Stimulated activated CD8-positive, alpha-beta memory T cell treated with anti-CD3 and anti-CD28 coated beads, Interleukin-15, amount 100 ng/mL, for 24 hours (primary cell): ENCODE measurements at places on chromosomes 11 and 22.

DNA sequence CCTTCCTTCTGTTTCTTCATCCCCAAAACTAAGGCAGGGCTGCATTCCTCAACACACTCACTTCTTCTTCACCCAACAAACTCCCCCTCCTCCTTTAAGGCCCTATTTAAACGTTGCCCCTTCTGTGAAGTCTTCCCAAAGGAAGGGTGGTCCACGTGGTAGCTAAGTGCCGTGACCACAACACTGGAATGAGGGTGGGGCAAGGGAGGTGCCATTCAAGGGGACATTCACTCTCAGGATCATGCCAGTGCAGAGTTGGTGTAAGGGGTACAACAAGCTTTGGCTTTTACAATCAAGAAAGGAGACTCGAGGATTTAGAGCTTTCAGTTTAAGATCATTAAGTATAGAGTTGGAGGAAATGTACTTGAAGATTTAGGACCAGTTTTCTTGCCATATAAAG is 8.0 kb upstream of the MS4A10 start:
- no peak for DNase-seq

DNA sequence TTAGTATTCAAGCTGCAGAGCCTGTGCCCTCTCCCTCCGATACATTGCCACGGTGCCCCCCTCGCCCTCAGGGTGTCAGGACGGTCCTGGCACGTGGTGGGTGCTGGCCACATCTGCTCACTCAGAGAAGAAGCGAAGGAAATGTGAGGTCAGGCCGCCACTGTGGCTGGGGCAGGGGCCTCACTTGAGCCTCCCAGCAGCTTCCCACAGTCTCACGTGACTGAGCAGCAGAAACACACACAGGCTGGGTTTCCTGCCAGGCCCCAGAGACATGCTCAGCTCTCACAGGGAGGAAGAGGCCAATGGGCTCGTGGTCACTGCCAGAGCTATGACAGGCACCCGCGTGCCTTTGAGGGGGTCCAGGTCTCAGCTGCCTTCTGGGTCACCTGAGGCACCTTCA is 37.9 kb upstream of the PRR5 start:
- no peak for DNase-seq

DNA sequence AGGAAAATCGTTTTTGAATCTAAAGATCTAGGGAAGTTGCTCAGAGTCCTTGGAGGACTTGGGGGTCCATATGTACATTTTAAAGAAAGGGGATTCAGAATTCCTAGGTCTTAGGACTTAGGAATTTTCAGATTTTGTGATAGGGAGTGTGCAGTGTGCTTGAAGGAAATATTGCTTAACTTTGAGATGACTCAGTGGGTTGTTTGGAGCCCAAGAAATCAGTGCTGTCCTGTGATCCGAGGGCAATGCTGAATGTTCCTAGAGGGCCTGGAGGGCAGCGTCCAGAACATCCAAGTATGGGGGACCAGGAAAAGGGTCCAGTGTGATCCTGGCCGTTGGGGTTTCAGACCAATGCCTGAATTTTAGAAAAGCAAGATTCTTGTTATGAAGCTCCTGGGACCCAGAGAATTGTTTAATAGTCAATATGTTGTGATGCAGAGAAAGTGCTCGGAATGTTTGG is 3.1 kb upstream of the IGF2 start:
- DNase-seq, result no peak

- DNase-seq, result no peak
These were observed 101.8 kb downstream of the BCR start for GRCh38 chr22:23282089-23282501.

- DNase-seq, result no peak
These were observed 58.3 kb upstream of the C11orf87 start for GRCh38 chr11:109363682-109364081.

- no peak for DNase-seq
These were observed 128.2 kb downstream of the SHANK2 start for GRCh38 chr11:71124127-71124526.

DNA sequence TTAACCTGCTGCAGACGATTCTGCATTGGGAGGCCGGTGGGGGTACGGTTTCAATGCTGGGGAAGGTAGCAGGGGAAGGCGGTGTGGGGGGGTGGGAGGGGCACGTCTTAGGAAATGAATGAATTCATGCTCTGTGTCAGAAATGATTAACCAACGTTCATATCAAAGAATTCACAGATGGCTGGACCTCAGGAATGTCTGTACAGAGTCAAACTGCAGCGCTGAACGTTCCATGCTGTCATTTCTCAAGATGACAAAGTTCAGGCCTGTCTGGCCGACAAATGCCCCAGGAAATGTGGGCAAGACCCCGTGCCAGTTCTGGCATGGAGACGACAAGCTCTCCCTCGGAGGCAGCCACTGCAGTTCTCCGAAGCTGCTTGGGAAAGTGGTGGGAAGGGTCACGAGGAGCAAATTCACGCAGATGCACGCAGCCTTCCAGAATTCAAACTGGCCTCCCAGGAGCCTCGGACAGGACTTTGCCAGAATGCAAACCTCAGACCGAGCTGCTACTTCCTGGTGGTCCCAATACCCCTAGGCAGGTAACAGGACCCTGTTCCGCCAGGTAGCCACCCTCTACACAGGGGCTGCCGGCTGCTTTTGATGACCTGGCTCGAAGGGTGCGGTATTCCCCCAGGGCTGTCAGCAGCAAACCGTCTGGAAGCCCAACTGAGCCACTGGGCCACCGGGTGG is 81.5 kb downstream of the TRMU start:
- no peak for DNase-seq

DNA sequence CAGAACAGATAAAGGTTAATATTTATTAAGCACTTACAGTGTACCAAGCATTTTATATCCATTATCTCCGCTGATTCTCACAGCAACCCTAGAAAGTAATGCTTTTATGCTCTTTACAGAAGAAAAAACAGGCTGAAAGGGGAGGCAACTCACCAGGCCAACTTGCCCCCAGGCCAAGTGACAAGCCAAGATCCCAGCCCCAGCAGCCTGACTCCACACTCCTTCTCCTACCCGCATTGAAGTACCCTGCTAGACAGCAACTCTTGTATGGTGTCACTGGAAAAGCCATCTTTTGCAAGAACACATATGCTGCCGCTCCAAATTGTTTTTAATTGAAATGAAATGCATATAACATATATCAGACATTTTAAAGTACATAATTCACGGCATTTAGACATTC is 25.6 kb downstream of the SMCO4 start:
- DNase-seq, result no peak

DNA sequence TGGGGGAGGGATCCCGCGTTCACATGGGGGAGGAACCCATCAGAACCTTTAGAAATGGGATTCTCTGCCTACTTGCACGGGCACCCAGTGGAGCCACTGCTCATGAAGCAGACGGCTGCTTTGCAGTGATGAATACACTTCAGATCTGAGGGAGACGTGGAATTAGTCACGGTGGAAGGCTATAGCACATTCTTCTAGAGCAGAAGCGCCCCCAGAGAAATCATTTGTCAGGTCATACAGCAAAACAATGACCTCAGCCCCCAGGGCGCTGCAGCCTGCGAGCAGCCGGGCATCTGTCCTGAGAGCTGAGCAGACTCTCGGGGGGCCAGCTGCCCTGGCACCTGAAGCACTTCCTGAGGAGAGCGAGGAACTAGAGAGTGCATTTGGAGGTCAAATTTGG is 12.7 kb downstream of the TP53AIP1 start:
- no peak for DNase-seq

DNA sequence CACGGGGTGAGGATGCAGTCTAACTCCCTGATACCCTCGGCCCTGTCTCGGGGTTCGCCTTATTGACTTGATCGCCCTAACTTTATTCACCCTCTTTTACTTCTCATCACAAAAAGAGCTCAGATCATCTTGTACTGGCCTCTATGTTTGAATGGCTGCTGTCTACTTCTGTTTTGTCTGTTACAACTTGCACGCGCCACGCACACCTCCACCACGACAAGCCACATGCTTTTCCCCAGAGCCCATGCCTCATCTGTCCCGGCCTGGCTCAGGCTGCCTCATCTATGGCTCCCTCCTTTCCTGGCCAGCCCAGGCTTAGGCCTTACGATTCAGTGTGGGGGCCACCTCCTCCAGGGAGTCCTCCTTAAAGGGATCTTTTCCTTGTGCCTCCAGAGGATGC is 180.9 kb downstream of the EFCAB6 start:
- no peak for DNase-seq

- peak; percentile 37 for DNase-seq
These were observed 72.4 kb downstream of the ZNRF3 start for GRCh38 chr22:28955817-28956216.

- DNase-seq, result no peak
These were observed 25.9 kb upstream of the SMTN start for GRCh38 chr22:31055117-31055634.

GRCh38 chr22:19812910-19813309 is 41.8 kb downstream of the GNB1L start:
- no peak for DNase-seq

DNA sequence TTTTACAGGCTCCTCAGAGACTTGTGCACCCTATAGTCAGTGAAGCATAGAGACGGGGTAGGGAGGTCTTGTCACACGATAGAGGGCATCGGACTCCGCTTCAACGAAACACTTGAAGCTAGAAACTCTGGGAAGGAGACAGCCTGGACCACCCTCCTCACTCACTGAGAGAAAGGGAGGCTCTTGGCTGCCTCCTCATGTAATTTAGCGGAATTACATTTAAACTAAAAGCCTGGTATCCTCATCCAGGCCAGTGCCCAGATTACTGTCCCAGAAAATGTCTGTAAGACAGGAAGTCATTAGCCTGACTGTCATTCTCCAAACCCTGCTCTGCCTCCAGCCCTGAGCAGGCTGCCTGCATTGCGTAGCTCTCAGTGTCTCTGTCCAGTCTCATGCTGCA is 36.0 kb downstream of the TTLL1 start:
- DNase-seq, result no peak
